Activated T-helper 2 cell treated with anti-CD3 and anti-CD28 coated beads, Interferon-gamma antibody, Interleukin-2, Interleukin-4, amounts not matched to agents 10 μg/mL and 5 μg/mL and 100 μg/mL, durations not matched to agents 14 hours and 24 hours and 36 hours (primary cell): ENCODE measurements at places on chromosomes 1 and 21.

- DNase-seq, result no peak
These were observed 4.9 kb downstream of the LY9 start for GRCh38 chr1:160800645-160801408.

- DNase-seq, result no peak
These were observed 48.0 kb upstream of the NEK7 start for GRCh38 chr1:198108636-198109370.

GRCh38 chr1:221606256-221606655, 135.6 kb downstream of the DUSP10 start:
- no peak for DNase-seq

DNA sequence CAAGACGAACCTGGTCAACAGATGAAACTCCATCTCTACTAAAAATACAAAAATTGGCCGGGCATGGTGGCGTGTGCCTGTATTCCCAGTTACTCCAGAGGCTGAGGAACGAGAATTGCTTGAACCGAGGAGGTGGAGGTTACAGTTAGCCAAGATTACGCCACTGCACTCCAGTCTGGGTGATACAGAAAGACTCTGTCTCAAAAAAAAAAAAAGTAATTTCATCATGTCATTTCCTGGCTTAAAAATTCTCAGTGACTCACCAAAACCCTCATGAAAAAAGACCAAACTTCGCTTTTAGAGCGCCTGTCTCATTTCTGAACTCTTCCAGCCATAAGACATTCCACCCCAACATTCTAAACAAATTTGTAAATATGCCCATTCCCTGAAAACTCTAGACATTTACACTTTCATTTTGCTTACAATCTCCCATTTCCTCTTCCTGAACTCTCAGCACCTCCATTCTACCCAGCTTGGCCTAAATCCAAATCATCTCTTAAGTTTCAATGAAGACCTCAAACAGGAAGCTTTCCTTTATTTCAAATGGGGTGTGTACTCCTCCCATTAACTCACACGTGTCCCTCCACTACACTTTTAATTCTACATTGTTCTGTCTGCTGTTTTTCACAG, 50.5 kb upstream of the PRRC2C start:
- DNase-seq, result no peak

GRCh38 chr1:232476538-232476950, 153.4 kb downstream of the SIPA1L2 start:
- DNase-seq, result no peak

DNA sequence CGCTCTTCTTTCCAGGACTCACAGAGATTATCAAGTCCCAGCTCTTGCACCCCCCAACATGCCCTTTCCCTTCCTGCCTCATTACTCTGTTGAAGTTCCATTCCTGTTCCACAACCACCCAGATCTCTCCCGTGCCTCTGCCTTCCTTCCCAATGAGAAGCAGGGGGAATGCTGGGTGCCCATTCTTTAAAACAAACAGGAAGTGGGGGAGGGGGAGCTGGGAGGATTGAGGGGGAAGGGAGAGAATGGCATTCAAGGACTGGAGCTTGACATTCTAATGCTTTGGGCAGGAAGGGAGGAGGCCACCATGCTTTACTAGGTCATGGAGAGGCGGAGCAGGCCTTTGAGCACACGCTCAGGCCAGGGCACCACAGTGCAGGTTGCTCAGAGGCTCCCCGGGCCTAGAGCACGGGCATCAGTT, 150.3 kb upstream of the IRF2BP2 start:
- DNase-seq, result no peak

- DNase-seq, result no peak
These were observed 189.1 kb upstream of the POU3F1 start for GRCh38 chr1:38235705-38236104.

DNA sequence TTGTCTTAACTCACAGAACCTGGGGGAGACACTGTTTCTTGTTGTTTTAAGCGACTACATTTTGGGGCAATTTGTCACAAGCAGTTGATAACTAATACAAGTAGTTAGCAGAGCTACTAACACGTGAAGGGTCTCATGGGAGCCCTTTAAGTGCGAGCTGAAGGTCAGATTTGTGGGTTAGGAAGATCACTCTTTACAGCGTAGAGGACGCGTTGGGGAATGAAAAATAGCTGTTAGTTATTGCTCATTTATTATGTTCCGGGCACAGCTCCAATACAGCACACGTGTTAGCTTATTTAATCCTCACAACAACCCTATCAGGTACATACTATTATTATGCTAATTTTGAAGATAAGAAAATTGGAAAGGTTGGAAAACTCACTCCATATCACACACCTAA, 95.9 kb downstream of the ACTL8 start:
- DNase-seq, result no peak

DNA sequence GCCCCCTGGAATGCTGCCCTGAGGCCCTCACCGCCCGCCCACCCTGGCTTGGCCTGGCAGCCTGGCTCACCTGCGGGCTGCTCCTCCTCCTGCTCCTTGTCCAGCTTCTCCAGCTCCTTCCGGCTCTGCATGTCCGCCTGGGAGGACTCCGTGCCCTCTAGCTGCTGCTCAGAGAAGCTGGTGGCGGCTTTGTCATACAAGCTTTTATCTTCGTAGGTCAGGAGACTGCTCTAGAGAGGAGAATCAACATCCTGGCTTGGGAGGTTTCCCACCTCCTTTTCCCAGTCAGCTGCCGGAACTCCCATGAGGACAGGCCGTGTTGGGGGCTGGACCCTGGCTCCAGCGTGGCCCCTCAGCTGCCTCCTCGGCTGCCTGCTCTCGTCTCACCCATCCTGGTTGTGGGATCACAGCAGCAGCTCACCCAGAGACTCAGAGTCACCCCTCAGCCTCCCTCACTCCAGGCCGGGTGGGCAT, 36.6 kb upstream of the TMEM52 start:
- no peak for DNase-seq

- DNase-seq, result no peak
These were observed 109.8 kb downstream of the ELAVL4 start for GRCh38 chr1:50218344-50219120.
